Stimulated activated CD4-positive, alpha-beta T cell treated with anti-CD3 and anti-CD28 coated beads, Interleukin-12 subunit alpha, Interleukin-12 subunit beta, amount 100 ng/mL, for 48 hours (primary cell): ENCODE measurements at places on chromosomes 12 and 14.

DNA sequence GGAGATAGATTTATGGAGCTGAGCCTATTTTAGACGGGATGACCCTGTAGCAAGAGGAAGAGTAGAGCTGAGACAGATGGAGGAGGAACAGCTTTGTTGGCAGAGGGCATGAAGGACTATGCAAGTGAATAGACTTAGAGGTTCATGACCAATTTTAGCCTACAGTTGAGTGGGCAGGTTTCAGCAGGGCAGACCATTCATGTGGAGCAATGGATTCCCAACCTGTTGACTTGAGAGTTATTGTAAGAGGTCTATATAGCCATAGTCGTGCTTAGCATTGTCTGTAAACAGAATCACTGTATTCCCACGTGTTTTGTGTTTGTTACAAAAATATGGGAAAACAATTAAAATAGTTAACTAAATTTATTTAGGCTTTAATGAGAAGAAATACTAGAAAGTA lies 116.8 kb downstream of the CFAP54 start:
- DNase-seq, result no peak

GRCh38 chr12:27931390-27931789 lies 41.1 kb downstream of the PTHLH start:
- no peak for DNase-seq

GRCh38 chr14:103504991-103505565 lies 17.6 kb downstream of the CKB start:
- no peak for DNase-seq

DNA sequence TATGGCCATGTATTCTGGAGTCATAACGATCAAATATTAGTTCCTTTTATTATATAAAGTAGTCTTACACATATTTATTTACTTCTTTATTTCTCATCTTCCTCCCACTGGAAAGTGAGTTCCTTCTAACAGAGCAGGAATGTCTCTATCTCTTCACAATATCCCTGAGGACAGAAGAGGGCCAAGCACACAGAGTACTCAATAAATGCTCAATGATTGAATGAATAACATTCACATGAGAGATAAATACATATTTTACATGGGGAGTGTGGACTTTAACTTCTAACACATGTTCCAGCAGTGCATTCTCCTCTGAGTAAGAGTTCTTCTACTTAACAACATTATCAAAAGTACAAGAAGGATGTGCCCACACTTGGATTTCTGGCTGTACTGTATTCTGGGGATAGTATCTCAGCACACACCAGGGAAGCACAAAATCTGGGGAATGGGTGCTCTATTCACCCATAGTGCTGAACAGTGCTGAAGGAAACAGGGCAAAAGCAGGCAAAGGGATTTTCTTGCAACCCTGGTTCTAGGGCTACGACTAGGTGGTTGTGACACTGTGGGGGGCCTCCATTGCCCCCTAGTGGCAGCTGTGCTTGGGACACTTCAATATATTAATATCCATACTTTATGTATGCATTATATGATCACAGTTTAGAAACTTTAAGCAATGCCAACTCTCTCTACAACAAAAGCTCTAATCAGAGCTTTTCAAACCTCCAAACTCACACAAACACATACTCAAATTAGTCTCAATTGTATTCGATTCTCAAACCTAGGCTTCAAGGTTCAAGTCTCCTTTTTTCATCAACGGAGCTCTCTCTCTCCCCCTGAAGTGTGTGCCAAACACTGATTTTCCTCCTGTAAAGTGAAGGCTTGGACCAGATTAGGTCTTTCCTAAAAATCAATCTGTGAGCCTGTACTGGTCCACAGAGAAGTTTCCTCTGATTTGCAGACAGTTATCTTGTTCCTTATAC lies 115.5 kb downstream of the SLC2A13 start:
- DNase-seq, result peak; percentile 46

GRCh38 chr12:106170285-106170684 lies 31.5 kb upstream of the NUAK1 start:
- no peak for DNase-seq

DNA sequence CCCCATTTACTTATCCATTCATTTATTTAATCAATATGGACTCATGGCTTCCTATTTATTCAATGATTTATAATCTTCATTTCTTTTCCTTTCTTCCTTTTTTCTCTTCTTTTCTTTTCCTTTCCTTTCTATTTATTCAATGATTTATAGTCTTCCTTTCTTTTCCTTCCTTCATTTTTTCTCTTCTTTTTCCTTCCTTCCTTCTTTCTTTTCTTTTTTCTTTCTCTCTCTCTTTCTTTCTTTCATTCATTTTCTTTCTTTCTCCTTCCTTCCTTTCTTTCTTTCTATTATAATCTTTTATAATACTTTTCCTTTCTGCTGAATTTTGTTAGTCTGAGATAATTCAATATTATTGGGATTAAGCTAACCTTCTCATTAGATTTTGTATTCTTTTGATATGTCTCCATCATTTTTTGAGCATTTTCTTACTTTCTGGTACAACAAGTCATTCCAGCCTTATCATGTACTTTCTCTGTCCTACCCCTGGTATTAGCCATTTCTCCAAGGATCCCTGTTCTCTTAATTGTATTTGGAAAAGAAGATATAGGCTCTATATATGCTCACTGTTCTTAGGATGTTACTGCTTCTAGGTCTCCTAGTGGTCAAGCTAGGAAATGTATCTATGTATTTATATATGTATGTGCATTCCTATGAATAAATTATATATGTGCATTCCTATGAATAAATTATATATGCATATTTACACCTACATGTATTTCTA lies 12.1 kb downstream of the LACRT start:
- no peak for DNase-seq

DNA sequence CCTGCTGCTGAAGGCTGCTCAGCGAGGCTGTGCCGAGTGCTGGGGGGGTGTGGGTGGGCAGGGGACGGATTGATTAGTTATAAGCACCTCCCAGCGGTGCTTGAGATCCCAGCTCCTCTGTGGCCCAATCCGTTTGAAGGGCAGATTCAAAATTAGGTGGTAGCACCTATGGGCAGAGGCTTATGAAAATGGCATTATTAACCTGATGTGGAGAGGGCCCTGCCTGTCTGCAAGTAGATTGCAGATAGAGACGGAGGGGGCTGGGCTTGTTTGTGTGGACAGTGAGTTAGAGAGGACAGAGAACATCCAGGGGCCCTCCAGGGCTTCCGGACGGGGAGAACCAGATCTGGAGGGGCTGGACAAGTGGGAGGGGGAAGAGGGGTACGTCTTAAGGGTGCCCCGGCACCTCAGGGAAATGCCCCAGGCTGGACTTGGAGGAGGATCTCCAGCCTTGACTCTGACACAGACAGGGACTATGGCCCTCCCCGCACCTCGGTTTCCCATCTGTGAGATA lies at the start of gene RTL1:
Gene RTL1, minus strand, starts transcription at position 51 of the 514 bp plus-strand sequence. CDS start 18,934 bp downstream, outside the sequence.
- no peak for DNase-seq

GRCh38 chr14:39368261-39368959 lies 63.8 kb downstream of the FBXO33 start:
- DNase-seq, result peak; percentile 9

GRCh38 chr14:97695456-97695981 lies 898.3 kb downstream of the VRK1 start:
- no peak for DNase-seq

DNA sequence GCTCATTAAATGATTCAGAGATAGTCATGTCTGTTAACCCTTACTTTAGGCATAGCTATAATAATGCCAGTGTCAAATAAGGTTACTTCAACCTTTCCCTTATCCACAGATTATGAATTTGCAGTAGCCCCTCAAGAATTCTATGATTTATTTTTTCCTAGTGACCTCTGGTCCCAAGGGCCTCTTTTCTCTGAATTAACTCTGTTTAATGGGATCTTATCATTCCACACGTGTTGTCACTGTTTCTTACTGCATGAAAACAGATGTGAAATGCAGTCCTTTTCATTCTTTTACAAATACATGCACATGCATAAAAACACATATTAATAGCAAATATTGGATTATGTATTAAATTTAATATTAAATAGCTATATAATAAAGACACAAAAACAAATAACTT lies 667.7 kb upstream of the FOXG1 start:
- DNase-seq, result no peak

GRCh38 chr14:41362139-41362538 lies 244.5 kb upstream of the LRFN5 start:
- no peak for DNase-seq

GRCh38 chr14:65237941-65238340 lies 135.6 kb upstream of the MAX start:
- no peak for DNase-seq

GRCh38 chr12:115341442-115341841 lies 657.5 kb upstream of the TBX3 start:
- DNase-seq, result no peak

GRCh38 chr14:68599896-68600610 lies 192.8 kb downstream of the ZFP36L1 start:
- no peak for DNase-seq

- DNase-seq, result no peak
These were observed 6.1 kb upstream of the CD9 start for GRCh38 chr12:6193853-6194815.

GRCh38 chr12:25187781-25188180 lies 7.2 kb downstream of the DNAI7 start:
- no peak for DNase-seq

GRCh38 chr14:48536318-48536717 lies 860.9 kb upstream of the MDGA2 start:
- DNase-seq, result no peak

GRCh38 chr12:116426391-116427136 lies 132.6 kb upstream of the MAP1LC3B2 start:
- DNase-seq, result no peak

DNA sequence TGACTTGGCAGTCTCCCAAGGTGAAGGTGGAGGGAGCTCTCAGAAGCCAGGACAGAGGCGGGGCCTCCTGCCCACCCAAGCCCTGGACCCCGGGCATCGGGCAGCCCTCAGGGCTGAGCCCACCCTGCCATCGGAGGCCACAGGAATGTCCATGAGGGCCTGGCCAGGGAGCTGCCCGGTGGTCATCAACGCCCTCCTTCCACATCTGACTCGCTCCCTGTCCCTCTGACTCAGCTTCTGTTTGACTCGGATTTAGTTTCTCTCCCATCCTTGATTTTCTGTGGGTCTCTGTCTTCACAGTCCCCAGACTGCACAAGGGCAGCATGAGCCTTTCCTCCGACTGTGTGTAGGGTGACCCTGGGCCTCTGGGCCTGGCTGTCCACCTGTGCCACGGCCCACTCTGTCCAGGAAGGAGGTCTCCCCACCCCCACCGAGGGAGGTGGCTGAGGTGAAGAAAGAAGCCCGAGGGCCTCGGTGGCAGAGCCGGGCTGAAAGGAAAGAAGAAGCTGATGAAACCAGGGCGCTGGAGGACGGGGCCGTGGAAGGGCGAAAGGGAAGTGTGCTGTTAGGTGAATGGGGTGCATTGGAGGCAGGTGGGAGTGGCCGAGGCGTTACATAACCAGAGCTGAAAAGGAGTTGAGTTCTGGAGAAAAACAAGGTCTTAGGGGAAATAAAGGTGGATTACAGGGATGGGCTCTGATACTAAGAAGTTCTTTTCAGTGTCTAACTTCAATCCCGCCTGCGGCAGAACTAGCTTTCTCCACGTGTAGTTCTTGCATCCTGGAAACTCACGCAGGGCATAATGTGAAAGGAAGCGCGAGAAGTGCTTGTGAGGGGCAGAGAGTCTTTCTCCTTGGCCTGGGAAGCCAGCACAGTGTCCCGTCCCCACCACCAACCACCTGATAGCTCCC lies 16.7 kb upstream of the TMEM106C start:
- no peak for DNase-seq

DNA sequence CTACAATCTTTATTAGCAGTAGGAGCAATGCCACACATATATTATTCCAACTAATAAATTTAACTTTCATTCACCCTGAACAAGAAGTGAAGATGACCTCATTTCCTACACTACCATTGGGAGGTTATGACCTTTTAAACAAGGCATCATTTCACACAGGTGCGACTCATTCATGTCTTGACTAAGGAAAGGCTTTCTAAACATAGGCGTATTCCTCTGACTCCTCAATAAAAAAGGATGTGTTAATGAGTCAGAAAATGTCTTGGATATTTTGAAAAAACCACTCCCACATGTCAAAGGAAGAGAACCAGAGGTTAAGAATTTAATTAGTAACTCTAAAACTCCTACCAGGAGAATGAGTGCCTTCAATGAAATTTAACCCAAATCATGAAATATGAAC lies 115.2 kb downstream of the PRICKLE1 start:
- DNase-seq, result no peak

GRCh38 chr14:92106143-92106926 lies at the start of gene ATXN3:
Gene ATXN3, minus strand, starts transcription at chr14:92106582. Its CDS starts 30 bp downstream, at chr14:92106552.
- DNase-seq, result peak; percentile 90

DNA sequence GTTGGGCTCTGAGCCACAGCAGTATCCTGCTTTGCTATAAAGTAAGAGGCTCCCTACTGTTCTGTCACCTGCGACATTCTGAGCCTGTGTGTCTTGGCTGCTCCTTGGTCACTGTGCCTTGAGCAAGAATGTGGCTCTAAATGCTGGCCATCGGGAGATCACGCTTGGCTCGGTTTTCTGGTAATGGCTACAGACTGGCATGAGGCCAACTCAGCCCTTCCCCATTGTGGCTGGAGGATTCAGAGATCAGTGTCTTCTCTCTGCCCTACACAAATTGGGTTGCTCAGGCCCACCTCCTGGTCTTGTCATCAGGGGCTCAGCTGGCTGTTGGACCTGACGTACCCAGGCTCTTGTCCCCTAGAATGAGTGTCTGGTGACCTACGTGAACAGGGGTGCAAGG lies 94.5 kb downstream of the PLXNC1 start:
- DNase-seq, result no peak

GRCh38 chr12:39764944-39765560 lies 145.4 kb upstream of the ABCD2 start:
- DNase-seq, result no peak

DNA sequence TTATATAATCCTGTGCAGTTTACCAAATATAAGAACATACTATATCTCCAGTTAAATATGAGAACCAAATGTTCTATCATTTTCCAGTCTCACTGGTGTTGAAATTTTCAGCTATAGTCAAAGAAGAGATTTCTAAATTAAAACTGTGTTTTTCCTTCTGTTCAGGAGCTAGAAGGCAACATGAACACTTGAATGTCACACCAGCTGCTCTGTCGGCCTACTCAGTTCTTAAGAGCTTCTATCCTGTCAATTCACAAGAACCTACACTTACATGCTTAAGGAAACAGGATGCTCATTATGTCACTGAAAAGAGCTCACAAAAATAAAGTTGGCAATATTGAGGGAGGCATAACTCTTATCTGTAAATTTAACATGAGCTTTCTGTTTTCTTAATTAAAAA lies 43.1 kb downstream of the ATP2B1 start:
- no peak for DNase-seq

DNA sequence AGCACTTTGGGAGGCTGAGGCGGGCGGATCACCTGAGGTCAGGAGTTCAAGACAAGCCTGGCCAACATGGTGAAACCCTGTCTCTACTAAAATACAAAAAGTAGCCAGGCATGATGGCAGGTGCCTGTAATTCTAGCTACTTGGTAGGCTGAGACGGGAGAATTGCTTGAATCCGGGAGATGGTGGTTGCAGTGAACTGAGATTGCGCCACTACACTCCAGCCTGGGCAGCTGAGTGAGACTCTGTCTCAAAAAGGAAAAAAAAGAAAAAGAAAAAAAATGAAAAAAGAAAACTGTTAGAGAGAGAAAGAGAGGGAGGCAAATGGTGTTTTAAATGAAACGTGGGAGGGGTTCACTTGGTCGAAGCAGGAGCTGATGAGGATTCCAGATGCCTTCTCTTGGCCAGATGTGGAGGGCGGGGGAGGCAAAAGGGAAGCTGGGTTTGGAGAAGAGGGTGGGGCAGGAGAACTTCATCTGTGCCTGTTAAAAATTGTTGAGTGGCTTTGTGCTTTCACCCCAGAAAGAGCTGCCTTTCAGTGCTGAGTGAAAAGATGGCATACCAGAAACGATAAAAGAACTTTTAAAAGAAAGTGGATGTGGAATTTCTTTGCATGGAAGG lies 1.1 kb downstream of the EMP1 start:
- no peak for DNase-seq

- no peak for DNase-seq
These were observed 54.6 kb upstream of the USP44 start for GRCh38 chr12:95605875-95606274.
